ENCODE measurements at places on chromosomes 12 and 14. TPM values are rescaled to one million over a fixed set of nuclear protein-coding genes. Genes with fewer than 3 reads are reported as not detected.

- peak overlapping the region; percentile 97 for H3K27ac ChIP-seq
- no peak for DNase-seq
- peaks cover 45% of the 10 kb centered on the region for H3K4me1 ChIP-seq
- H3K36me3 ChIP-seq, result peaks cover 39% of the 10 kb centered on the region
- peak overlapping the region; percentile 95 for H3K4me3 ChIP-seq
- H3K27me3 ChIP-seq, result no peaks in the 10 kb centered on the region
These were observed 735 bp upstream of the MAPKAPK5 start for GRCh38 chr12:111841236-111841749.

DNA sequence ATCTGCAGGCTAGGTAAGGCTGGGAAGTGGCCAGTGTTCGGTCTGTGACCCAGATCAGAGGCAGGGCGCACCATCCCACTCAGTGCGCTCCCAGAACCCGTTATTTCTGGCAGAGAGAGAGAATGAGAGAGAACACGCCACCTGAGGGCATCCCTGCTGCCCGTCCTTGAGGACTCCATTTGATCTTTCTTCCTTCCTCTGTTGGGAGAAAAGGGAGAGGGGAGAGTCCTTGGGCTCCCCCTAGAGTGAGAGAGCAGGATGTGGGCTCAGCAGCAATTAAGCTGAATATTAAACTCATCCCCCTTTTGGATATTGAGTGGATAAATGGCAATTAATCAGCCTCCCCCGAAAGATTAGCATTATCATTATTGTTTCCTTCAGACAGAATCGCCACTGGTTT lies 70.6 kb downstream of the IFT43 start:
- H3K4me1 ChIP-seq, result no peaks in the 10 kb centered on the region
- DNase-seq, result no peak
- no peaks in the 10 kb centered on the region for H3K27me3 ChIP-seq
- H3K4me3 ChIP-seq, result no peak overlapping the region

GRCh38 chr14:53850714-53851296 lies 105.8 kb downstream of the BMP4 start:
- no peaks in the 10 kb centered on the region for H3K36me3 ChIP-seq
- DNase-seq, result no peak
- no peak overlapping the region for H3K27ac ChIP-seq
- H3K4me3 ChIP-seq, result no peak overlapping the region
- no peaks in the 10 kb centered on the region for H3K4me1 ChIP-seq

- H3K4me3 ChIP-seq, result no peak overlapping the region
- DNase-seq, result no peak
- no peaks in the 10 kb centered on the region for H3K4me1 ChIP-seq
- H3K27me3 ChIP-seq, result no peaks in the 10 kb centered on the region
- no peaks in the 10 kb centered on the region for H3K36me3 ChIP-seq
These were observed 16.4 kb downstream of the NAV3 start for GRCh38 chr12:77847060-77847541.

GRCh38 chr14:92439537-92440344 lies 73.8 kb upstream of the RIN3 start:
- H3K4me1 ChIP-seq, result peaks cover 44% of the 10 kb centered on the region
- no peaks in the 10 kb centered on the region for H3K36me3 ChIP-seq
- DNase-seq, result peak; percentile 32

GRCh38 chr12:106353175-106353574 lies 4.4 kb upstream of the POLR3B start:
- H3K27me3 ChIP-seq, result no peaks in the 10 kb centered on the region
- peaks cover 8% of the 10 kb centered on the region for H3K4me1 ChIP-seq
- no peak for DNase-seq

- H3K27me3 ChIP-seq, result no peaks in the 10 kb centered on the region
- H3K4me3 ChIP-seq, result no peak overlapping the region
These were observed 73.5 kb downstream of the ARF6 start for GRCh38 chr14:49966304-49966809.

- H3K4me3 ChIP-seq, result no peak overlapping the region
- no peaks in the 10 kb centered on the region for H3K27me3 ChIP-seq
- no peaks in the 10 kb centered on the region for H3K4me1 ChIP-seq
- H3K27ac ChIP-seq, result no peak overlapping the region
- DNase-seq, result no peak
These were observed 761.6 kb downstream of the BCL11B start for GRCh38 chr14:98510392-98510791.

DNA sequence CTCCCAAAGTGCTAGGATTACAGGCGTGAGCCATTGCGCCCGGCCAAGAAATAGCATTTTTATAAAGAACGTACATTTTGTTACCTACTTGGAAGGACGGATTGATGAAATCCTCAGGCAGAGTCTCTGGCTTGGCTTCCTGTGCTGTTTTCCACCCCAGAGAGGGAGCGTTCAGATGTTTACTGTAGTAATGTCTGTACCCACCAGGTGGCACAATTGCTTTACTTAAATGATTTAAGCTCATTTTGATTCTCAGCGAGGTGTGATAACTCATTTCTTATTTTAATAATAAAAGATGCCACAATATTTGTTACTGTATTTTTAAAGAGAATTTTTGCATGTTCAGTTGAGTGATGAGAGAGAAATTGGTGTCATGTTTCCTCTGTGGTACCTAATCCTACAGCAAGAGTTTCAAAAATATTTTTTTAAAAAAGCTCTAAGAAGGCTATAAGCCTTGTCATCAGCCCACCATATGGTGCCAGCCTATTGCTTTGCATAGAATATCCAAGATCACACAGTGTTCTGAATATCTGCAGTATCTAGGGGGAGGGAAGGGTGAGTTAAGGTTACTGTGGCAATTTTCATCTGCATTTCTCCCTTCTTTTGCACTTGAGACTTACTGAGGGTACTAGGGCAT lies 82.6 kb upstream of the TRAF3 start:
- no peak overlapping the region for H3K27ac ChIP-seq
- no peaks in the 10 kb centered on the region for H3K27me3 ChIP-seq
- H3K4me1 ChIP-seq, result peaks cover 41% of the 10 kb centered on the region
- no peak for DNase-seq
- H3K36me3 ChIP-seq, result no peaks in the 10 kb centered on the region

DNA sequence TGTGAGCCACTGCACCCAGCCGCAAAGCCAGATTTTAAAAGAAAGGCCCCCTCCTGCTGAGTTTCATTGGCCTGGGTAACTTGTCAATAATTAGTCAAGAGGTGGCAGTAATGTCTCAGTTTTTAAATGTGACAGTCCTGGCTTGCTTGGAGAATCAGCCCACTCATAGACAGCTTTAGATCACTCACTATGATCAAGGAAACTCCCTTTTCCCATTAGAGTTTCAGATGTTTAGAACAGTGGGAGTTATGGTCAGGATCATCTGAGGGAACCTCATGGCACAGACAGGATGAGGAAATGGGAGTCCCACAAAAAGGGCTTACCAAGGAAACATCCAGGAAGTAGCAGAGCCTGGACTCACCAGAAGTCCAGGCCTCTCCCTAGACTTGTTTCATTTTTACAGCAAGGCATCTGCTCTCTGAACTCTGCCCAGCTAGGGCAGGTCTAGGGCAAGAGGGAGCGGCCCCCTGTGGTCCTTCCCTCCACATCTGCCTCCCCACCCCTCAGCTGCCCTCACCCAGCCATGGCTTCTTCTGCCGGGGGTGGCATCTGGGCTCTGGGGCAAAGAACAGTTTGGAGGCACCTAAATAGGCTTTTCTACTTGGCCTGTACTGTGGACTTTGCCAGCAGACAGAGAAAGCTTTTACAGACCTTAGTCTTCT lies 11.2 kb downstream of the BCL2L14 start:
- H3K27me3 ChIP-seq, result peaks cover 3% of the 10 kb centered on the region
- H3K4me3 ChIP-seq, result no peak overlapping the region
- H3K4me1 ChIP-seq, result no peaks in the 10 kb centered on the region
- no peak overlapping the region for H3K27ac ChIP-seq
- H3K36me3 ChIP-seq, result no peaks in the 10 kb centered on the region
- no peak for DNase-seq

DNA sequence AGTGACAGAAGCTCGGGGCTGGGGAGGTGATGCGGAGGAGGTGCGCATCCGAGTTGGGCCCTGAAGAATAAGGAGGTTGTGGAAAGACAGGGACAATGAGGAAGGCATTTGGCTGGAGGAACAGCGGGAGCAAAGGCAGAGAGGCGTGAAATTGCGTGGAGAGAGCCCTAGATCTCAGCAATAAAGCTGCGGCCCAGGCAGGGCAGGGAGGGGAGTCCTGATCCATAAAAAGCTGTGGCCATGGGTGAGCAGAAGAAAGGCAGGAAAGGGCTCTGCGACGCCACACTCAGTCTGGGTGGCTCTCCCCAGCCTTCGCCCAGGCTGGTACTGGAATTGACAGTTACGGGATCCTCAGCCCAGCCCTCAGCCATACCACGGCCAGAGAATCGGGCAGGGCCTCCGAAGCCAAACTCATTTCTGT lies 2.2 kb downstream of the FIGNL2 start:
- peaks cover 11% of the 10 kb centered on the region for H3K4me1 ChIP-seq
- H3K27ac ChIP-seq, result no peak overlapping the region
- no peaks in the 10 kb centered on the region for H3K36me3 ChIP-seq

GRCh38 chr14:65251213-65251612 lies 148.9 kb upstream of the MAX start:
- no peak for DNase-seq
- peak overlapping the region; percentile 18 for H3K27ac ChIP-seq
- no peak overlapping the region for H3K4me3 ChIP-seq
- H3K4me1 ChIP-seq, result peaks cover 9% of the 10 kb centered on the region

- H3K4me1 ChIP-seq, result peaks cover 20% of the 10 kb centered on the region
- H3K36me3 ChIP-seq, result no peaks in the 10 kb centered on the region
- DNase-seq, result no peak
- H3K27ac ChIP-seq, result no peak overlapping the region
These were observed 4.9 kb downstream of the PTGER2 start for GRCh38 chr14:52318826-52319645.

DNA sequence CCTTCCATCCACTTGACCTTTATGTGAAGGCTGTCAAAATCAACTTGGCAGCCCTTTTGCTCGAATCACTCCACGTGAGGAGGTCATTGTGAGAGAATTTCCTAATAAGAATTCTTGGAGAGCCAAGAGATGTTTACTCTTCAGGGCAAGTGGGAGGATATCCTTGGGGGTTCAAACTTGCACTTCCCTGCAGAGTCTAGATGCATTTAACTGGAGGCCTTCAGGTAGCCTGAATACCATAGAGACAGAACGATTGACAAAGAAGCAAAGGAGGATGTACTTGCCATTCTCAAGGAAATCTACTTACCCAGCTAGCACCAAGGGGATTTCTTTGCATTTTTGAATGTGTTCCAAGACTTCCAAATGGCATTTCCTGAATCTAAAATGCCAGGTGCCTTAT lies 1702.6 kb upstream of the FLRT2 start:
- no peak for DNase-seq
- no peak overlapping the region for H3K27ac ChIP-seq
- no peaks in the 10 kb centered on the region for H3K4me1 ChIP-seq
- H3K36me3 ChIP-seq, result no peaks in the 10 kb centered on the region

DNA sequence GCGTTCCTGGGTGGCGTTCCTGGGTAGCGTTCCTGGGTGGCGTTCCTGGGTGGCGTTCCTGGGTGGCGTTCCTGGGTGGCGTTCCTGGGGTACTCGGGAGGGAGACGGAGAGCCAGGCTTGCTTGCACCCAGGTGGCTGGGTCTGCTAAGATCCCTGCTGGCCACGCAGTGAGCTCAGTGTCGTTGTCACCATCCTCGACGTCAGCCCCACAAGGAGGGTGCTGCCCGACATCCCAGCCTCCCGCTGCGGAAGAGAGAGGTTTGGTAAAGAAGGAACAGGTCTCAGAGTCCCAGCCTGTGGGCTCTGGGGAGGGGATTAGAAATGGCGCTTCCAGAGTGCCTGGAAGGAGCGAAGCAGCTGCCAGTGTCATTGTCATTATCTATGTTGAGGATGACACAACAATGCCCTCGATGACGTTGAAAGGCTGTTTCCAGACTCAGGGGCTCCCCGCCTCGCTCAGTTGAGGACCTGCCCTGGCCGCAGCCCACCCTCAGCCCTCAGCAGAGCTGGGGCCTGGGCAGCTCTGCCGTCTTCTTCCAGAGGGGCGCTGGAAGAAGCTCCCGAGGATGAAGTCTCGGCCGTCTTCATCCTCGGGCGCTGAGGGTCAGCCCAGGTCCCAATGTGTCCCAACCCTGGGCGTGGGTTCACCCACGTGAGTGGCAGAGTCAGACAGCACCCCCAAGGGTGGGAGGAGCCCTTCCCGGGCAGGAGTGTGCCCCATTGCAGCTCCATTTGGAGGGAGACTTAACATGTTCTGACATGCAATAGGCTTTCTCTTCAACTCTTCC lies 328.8 kb downstream of the ADGRD1 start:
- H3K4me1 ChIP-seq, result no peaks in the 10 kb centered on the region
- H3K27ac ChIP-seq, result no peak overlapping the region
- H3K36me3 ChIP-seq, result no peaks in the 10 kb centered on the region
- no peaks in the 10 kb centered on the region for H3K27me3 ChIP-seq
- H3K4me3 ChIP-seq, result no peak overlapping the region
- DNase-seq, result no peak

- H3K4me1 ChIP-seq, result no peaks in the 10 kb centered on the region
- H3K4me3 ChIP-seq, result no peak overlapping the region
- H3K36me3 ChIP-seq, result no peaks in the 10 kb centered on the region
- H3K27ac ChIP-seq, result no peak overlapping the region
These were observed 32.1 kb downstream of the CMKLR1 start for GRCh38 chr12:108307006-108307405.

DNA sequence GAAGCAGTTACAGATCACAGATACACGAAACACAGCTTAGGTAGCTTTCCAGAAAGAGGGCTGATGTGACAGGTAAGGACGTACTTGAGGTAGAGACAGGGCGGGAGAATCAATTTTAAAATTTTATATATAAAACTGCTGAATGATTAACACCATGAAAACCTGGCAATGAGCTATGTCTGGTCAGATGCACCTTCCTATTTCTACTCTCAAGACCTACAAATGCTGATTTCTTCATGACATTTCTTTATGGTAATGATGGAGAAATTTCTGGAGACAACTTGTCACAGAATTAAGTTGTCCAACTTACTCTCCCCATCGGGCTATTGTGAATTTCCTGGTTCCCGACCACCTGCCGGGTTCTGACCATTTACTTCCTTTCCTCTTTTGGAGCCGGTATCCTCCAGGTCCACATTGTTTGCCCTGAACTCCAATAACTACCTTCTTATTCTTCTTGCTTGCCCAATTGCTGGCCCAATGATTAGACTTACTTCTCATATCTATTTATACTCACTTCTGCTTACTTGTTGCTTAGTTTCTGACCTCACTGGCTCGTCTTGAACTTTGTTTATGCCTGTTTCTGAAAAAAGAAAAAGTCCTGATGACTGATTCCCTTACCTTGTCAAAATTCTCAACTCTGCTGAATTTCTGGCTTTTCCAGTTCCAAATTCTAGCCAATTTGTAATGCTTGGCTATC lies 12.8 kb upstream of the ATP2B1 start:
- peak overlapping the region; percentile 72 for H3K4me3 ChIP-seq
- H3K27me3 ChIP-seq, result no peaks in the 10 kb centered on the region
- peaks cover 39% of the 10 kb centered on the region for H3K4me1 ChIP-seq
- H3K36me3 ChIP-seq, result peaks cover 5% of the 10 kb centered on the region
- H3K27ac ChIP-seq, result peak overlapping the region; percentile 95

Gene CRY1
- 7.1 TPM for total RNA-seq

Gene AICDA
- 3.6 TPM for total RNA-seq

Gene NGB
- not detected for total RNA-seq

Gene KRT6C
- total RNA-seq, result not detected

Gene DGKA
- total RNA-seq, result 95.9 TPM

Gene SLC10A1
- not detected for total RNA-seq
